Common myeloid progenitor, CD34-positive (primary cell): ENCODE measurements at places on chromosomes 5 and 9.

DNA sequence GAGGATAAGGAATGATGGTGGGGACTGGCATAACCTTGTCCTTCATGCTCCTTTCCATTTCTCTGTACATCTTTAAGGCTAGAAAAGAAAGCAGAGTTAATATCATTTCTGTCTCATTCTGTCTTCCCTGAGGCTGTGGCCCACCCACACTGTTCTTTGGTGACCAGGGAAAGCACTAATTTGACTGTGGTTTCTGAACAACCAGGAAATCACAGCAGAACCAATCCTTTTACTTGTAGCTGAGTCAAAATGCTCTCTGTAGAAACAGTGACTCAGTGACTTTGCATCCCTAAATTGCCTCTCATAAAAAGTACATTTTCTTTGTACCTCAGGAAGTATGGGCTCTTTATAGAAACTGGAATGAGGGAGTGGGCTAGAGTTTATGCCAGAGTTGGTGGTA, 28.1 kb downstream of the IL33 start:
- DNase-seq, result no peak

- DNase-seq, result peak; percentile 11
These were observed 97.8 kb upstream of the HAND1 start for GRCh38 chr5:154575546-154576428.

- DNase-seq, result no peak
These were observed 48.8 kb downstream of the CD180 start for GRCh38 chr5:67147760-67148159.

DNA sequence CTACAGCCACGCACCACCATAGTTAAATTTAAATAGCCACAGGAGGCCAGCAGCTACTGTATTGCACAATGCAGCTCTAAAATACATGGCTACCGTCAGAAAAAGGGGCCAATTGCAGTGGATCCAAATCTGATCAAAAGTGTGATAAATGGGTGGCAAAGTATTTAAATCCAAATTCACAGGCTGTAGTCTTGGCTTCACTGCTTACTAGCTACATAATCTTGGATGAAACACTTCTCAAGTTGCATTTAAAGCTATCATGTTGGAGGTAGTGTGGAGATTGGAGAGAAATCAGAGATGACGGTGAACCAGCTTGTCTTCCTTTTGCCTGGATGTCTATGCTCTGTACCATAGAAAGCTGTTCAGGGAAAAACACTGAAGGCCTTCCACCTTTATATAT, 24.0 kb upstream of the SLC44A1 start:
- DNase-seq, result no peak

GRCh38 chr9:86946201-86947145, 833 bp downstream of the GAS1 start:
- peak; percentile 77 for DNase-seq

DNA sequence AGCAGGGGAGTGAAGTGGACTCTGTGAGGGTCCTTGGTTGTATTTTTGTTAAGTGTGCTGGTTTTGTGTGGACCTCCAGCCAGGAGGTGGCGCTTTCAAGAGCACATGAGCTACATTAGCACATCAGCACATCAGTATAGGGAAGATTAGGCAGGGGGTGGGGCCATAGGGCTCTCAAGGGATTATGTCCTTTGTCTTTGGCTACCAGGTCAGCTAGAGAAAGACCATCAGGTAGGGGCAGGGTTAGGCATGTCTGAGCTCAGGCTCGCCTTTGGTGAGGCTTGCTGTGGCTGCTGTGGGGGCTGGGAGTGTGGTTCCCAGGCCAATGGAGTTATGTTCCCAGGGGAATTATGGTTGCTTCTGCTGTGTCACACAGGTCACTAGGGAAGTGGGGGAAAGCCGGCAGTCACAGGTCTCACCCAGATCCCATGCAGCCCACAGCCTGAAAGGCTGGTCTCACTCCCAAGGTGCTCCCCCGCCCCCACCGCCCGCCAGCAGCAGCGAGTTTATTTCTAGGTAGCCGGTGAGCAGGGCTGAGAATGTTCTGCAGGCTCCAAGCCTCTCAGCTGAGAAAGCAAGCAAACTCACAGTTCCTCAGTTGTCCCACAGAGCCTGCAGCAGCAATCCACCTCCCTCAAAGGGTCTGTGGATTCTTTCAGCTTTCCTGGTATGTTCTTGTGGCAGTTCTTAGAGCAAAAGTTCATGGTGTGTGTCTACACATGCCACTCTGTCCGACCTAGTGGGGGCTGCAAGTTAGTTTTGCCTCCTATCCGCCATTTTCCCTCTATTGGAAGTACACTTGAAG, 13.7 kb downstream of the OR1J1 start:
- peak; percentile 61 for DNase-seq

DNA sequence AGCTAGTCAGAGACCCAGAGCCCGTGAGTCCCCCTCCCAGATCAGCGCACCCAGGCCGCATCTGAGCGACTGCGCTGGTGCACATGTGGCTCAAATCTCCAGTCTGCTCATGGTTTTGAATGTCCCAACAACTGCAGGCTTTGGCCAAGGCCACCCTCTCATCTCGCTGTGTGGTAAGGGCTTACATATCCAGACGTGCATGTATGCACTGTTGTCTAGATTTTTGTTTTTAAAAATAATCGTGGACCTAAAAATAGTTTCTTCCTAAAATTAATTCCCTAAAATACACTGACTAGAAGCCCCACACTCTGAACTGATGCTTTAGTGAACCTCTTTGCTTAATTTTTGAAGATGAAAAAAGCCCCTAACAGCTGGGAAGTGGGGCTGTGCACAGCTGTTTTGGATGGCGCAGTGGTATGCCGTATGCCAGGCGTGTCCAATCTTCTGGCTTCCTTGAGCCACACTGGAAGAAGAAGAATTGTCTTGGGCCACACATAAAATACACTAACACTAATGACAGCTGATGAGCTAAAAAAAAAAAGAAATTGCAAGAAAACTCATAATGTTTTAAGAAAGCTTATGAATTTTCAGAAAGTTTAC, 143.0 kb upstream of the LHFPL2 start:
- DNase-seq, result no peak

- DNase-seq, result peak; percentile 90
These were observed 37.3 kb upstream of the ADRA1B start for GRCh38 chr5:159878988-159879471.

- DNase-seq, result no peak
These were observed 147.5 kb upstream of the TSLP start for GRCh38 chr5:110923971-110924370.

DNA sequence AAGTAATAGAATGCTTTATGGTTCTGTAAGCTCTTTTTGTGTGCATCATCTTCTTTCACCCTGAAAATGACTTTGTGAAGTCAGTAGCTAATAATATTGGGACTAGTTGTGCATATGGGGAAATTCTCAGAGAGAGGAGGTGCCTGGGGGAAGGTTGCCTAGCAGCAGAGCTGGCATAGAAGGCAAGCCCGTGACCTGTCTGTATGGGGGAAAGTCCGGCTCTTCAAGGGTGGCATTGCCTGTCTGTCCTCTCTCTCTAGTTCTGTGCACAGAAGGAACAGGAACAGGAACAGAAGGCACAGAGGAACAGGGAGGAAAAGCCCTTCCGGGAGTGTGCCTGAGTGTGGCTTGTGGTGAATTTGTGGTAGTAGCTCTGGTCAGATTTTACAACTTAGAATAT, 33.1 kb downstream of the SH3GL2 start:
- no peak for DNase-seq

- peak; percentile 84 for DNase-seq
These were observed 156.4 kb upstream of the RASEF start for GRCh38 chr9:83219154-83219923.

GRCh38 chr5:14486996-14487896, 94.3 kb upstream of the OTULINL start:
- no peak for DNase-seq

DNA sequence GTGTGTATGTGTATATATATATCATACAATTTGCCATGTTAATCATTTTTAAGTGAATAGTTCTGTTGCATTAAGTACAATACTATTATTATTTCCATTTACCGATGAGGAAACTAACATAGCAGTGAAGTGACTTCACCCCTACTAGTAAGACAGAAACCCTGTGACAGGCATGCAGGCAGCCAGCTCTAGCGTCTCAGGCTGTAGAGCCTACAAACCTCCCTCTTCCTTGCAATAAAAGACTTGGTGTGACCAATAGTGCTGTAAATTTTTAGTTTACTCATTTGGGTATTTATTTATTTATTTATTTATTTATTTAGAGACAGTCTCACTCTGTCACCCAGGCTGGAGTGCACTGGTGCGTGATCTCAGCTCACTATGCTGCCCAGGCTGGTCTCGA, 24.7 kb downstream of the FNBP1 start:
- DNase-seq, result no peak

DNA sequence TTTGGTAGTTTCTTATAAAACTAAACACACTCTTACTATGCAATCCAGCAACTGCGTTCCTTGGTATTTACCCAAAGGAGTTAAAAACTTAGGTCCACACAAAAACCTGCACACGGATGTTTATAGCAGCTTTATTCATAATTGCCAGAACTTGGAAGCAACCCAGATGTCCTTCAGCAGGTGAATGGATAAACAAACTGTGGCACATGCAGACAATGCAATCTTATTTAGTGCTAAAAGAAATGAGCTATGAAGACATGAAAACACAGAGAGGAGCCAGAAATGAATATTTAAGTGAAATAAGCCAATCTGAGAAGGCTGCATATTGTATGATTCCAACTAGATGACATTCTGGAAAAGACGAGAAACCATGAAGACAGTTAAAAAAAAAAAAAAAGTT, 10.7 kb downstream of the WNK2 start:
- DNase-seq, result no peak

DNA sequence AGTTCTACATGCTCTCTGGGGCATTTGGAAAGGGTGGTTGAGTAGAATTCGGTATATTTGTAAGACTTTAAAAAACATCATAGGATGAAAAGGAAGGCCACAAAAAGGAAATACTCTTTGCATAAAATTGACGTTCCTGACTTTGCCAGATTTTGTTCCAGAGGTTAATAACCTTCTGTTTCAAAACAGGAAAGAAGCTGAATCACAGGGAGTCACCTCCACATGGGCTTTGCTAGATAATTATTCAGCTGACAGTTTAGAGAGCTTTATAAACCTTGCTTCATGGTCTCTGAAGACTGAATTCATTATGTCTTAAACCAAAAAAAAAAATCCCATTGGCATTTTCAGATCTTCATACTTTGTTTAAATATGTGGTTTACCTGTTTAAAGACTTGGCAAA, 203.7 kb downstream of the SEMA6A start:
- no peak for DNase-seq

DNA sequence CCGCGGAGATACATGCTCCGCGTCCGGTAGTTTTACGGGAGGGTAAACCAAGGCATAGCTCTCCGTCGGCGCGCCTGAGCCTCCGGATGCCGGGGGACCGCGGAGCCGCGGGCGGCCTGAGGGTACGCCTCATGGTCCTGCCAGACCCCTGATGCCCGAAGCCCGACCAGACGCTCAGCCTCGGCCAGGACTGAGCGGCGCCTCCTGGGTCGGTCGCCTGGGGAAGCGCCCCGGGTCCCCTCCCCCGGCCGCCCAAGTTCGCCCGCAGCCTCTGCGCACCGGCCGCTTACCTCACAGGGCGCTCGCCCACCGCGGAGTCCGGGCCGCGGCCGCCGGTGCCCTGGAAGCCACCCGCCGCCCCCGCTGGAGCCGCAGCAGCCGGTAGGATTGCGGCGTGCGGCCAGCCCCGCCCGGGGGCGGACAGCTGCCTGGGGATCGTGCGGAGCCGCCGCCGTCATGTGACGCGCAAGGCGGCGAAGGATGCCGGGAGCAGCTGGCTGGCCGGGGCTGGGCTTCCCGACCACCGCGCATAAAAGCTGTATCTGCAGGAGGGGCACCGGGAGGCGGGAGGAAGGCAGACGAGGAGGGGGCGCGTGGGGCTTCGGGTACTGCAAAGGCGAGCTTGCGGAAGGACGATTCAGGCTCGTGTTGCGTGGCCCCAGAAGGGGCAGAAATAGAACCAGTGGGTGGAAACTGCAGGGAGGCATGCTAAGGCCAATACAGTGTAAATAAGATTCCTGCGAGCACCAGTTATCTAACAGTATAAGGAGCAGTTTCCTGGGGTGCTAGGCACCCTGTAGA, at the start of gene FBXO10:
Gene FBXO10, minus strand, starts transcription at position 460 of the 801 bp plus-strand sequence. CDS start 34,612 bp downstream, outside the sequence.
- peak; percentile 48 for DNase-seq

- no peak for DNase-seq
These were observed 10.6 kb downstream of the DELE1 start for GRCh38 chr5:141934099-141934844.

DNA sequence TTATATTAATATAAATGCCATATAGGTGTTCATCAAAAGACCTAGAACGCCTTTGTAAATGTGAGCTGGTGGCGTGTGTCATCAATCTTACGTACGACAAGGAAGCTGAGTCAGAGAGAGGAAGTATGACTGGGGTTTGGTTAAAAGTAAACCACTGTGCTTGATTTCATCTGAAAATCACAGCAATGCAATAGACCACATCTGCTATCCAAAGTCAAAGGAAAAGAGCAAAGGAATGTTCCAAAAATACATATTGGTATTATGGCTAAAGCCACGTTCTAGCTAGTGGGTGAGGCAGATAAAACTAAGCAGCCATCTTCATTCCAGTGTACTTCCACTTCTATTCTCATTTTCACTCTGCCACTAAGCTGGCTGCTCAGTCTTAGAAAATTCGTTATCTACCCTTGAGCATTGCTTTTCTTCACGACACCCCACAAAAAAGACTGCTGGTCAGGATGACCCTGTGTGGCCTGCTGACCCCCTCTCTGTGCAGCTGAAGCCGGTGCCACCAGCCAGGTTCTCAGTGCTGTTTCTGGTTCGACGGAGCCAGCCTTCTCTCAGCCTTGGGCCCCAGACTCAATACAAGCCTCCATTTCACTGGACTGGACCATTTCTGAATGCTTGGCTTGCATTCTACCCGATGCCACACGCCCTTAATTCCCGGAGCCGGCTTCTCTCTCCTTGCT, 23.8 kb downstream of the SHC3 start:
- DNase-seq, result peak; percentile 84

- no peak for DNase-seq
These were observed 7.7 kb downstream of the FBXO38 start for GRCh38 chr5:148391422-148391821.

GRCh38 chr9:134778841-134779411, 101.7 kb upstream of the FCN2 start:
- DNase-seq, result peak; percentile 13

DNA sequence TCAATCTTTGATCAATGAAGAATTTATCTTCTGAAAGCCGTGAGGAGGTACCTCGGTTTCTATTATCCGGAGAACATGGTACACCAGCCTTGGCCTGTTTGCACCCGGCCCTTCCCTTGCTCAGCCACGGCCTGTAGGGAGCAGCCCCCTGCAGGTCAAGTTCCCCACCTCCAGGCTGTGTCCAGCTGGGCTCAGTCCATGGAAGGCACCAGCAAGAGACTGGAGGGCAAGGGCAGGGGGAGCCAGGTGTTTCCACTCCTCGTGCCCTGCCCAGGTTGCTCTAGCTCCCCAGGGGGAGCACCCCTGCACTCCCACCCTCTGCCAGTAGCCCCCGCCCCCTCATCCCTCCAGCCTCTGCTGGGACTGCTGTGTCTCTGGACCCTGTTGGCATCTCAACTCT, 87.3 kb upstream of the ADAMTS2 start:
- DNase-seq, result no peak

DNA sequence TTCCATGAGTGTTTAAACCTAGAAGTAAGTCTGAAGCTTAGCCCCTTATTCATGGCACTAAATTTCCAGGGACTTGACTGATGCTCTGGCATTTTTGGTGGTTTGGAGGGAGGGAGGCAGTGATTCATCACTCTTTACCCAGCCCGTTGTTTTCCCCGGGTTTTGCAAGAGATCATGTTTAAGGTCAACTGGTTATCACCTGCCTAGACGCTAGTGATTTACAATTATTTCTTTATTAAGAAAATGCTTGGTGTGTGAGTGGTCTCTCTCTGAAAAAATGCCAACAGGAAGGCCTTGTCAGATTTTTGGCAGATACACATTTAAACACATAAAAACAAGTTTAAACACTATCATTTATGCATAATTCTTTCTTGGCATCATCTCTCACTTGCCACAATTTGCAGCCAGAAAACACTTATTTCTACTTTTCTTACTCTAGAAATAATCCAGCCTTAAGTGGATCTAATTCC, 737.9 kb upstream of the ZNF608 start:
- peak; percentile 59 for DNase-seq
